ENCODE measurements at places on chromosomes 2 and 18.

DNA sequence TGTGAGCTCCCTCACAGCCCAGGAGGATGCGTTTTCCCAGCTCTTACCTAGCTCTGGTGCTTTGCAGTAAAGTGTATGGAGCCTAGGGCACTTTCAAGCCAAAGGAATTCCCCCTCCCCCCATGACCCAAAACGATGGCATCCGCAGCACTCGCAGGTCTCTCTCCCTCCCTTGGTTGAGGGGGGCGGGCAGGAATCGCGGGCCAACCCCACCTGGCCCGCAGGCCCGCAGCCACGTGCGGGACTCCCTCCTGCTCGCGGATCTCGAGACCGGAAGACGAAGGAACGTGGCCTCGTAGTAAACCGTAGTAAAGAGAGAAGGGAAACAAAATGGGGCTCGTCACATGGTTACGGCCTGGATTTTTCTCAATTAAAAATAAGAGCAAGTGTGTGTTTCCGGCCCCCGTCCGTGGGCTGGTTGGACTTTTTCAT lies 8.5 kb downstream of the IRS1 start:
- DNase-seq = no peak

- DNase-seq = no peak
Measured at GRCh38 chr18:3305933-3306332, 44.0 kb downstream of the MYL12B start.

DNA sequence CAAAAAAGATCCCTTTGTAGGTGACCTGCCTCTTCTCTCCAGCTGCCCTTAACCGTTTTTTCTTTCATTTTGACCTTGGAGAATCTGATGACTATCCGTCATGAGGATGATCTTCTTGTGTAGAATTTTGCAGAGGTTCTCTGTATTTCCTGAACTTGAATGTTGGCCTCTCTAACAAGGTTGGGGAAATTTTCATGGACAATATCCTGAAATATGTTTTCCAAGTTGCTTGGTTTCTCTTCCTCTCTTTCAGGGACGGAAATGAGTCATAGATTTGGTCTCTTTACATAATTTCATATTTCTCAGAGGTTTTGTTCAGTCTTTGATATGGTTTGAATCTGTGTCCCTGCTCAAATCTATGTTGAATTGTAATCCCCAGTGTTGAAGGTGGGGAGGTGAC lies 34.0 kb downstream of the ZC3H8 start:
- no peak for DNase-seq

DNA sequence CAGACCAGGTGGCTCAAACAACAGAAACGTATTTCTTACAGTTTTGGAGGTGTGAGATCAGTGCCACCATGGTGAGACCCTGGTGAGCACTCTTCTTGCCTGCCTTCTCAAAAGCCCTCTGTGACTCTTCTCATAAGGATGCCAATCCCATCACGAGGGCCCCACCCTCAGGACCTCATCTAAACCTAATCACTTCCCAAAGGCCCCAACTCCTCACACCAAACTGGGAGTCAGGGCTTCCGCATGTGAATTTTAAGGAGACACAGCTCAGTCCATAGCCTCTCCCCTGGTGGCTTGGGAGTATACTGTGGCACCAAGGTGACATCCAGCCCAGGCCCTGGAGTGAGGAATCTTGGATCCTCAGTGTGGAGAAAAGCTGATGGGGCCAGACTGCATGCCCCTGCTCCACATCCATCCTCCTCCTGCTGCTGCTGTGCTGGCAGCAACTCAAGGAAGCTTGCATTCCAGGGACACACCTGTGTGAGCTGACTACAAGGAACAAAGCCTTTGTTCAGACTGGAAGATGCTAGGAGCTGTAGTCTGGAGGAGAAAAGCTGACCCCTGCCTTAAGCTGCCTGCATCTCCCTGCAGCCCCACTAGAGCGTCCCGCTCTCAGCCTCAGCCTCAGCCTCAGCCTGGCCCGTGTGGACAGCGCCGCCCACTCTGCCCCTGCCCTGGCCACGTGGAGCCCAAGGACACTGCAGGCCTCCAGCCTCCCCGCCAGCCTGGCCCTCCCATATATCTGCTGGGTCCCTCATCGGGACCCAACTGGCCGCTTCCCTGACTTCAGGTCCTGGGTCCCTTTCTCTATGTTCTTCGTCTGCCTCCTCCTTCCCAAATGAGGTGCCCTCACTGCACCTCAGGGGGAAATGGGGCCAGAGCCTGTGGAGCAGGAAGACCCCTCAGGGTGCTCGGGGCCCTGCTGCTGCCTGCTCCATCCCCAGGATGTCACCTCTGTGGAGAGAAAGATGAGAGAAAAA lies 87.8 kb upstream of the RAB6C start:
- peak; percentile 74 for DNase-seq

DNA sequence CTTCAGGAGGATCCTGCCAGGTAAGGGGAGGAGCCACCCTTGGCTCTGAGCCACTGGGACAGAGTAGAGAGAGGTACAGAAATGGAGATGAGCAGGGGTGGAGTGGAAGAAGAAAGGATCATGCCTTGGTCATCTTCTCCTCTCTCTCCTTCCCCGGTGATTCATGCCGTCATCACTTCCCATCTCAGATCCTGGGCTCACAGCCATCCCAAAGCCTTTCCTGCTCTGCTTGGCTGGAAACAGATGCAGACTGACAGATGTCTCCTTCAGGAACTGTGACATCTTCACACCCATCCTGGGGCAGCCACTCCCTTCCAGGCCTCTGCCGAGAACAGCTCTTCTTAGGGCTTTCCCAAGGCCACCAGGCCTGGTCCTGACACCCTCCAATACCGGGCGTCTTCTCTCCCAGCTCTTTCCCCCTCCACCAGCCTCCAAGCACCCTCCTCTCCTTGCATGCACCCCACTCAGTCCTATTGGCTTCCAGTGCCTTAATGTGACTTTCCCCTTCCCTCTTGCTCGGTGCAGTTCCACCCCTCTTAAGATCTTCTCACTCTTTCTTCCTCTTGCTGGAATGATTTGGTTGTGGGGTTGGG lies 58.3 kb upstream of the TNP1 start:
- DNase-seq = no peak

- peak; percentile 33 for DNase-seq
Measured at GRCh38 chr18:48833701-48834412, 116.9 kb downstream of the SMAD7 start.

DNA sequence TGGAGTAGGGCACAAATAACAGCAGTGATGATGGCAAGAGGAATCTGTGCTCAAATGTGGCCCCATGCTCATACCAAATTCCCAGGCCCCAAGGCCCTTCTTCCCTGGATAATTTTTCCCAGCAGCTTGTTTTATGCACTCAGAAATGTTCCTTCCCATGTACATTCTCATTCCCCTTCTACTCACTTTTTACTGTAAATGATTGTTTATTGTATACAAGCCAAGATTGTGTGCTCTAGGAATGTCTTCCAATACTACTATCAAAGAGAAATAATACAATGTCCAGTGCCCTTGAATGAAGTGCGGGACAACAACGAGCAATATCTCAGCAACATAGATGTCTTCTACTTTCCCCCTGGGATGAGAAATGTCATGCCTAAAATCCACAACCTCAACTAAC lies 201.6 kb downstream of the ICOS start:
- no peak for DNase-seq

DNA sequence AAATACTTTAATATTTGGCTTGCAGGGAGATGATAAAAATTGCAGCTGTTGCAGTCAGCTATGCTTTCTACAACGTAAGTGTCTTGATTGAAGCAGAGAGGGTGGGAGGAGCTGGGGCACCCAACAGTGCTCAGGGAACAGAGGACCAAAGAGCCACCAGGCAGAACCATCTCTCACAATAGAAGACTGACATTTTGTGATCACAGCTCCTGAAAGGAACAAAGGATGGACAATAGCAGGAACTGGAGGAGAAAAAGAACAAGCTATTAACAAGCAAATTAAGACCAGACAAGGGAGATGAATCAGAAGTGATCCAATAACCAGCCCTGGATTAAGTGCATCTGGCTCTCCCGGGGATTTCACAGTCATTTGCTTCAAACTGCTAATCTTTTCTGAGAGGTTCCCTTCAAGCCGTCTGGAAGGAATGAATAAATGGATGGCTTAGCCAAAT lies 65.7 kb upstream of the SMAD2 start:
- no peak for DNase-seq

GRCh38 chr18:13112982-13113381 lies 105.6 kb upstream of the LDLRAD4 start:
- DNase-seq = no peak

DNA sequence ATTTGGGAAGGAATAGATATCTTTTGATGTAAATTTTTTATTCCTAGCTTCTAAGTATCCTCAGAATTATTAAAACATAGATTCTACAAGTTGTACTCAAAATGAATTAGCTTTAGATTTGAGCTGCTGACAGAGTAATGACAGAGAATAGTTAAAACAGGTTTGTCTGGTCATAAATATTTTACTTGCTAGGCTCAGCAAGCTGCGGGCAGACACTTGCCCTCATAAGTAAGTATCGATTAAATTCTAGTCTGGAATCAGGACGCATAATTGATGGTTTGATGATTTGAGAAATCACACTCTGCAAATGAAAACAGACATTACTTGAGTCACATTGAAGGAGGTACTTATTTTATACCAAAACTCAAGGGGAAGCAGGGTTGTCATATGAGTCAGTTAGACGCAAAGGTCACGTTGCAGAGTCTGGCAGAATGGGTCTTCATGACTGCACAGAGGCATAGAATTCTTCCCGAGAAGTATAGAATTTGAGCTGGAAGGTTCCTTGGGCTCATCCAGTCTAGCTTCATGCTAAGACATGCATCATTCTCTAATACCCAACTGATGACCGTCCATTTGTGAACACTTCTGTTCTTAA lies 27.5 kb downstream of the ARL4C start:
- DNase-seq = no peak

DNA sequence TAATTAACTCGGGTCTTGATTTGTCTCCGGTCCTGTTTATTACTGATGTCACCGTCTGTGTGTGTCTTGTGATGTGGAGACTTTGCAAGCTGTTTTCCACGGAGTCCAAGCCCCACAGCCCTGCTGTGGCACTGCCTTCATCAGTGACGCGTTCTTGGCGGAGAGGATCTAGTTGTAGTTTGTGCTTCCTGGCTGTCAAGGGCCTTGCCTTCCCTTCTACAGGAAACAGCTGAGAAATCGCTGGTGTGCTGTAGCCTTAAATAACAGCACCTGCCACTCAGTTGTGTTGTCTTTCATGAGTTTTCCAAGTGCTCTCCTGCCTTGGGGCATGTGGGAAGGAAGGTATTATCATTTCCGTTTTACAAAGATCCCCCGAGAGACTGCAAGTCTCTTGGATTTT lies 26.3 kb downstream of the CTIF start:
- no peak for DNase-seq

- no peak for DNase-seq
Measured at GRCh38 chr2:160993654-160994061, 166.6 kb upstream of the TANK start.

- no peak for DNase-seq
Measured at GRCh38 chr2:234002281-234002680, 48.2 kb upstream of the SPP2 start.

GRCh38 chr18:79898952-79899608 lies 52.4 kb downstream of the SLC66A2 start:
- peak; percentile 83 for DNase-seq

- no peak for DNase-seq
Measured at GRCh38 chr18:44701227-44701626, 20.5 kb downstream of the SETBP1 start.

DNA sequence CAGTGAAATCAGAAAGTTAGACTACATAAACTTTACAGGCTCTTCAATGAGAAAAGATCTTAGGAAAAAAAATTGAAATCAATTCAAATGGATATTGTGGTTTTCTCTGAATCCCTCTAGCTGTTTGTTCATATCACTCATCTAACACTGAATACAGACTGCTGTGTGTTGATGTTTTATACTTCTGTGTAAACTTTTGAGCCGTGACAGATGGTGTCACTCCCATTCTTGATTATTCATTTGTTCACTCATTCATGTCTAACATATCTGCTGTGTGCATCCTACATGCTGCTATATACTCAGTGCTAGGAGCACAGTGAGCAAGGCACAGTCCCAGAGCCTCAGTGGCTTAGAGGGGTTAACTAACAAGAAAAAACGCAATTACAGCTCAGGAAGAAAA lies 12.6 kb downstream of the KLHL23 start:
- DNase-seq = no peak

GRCh38 chr2:13052547-13052946 lies 335.8 kb downstream of the TRIB2 start:
- no peak for DNase-seq
